ENCODE measurements at places on chromosomes 12 and 14.

- DNase-seq, result peak; percentile 7
These were observed 282.8 kb downstream of the PAWR start for GRCh38 chr12:79407671-79408622.

GRCh38 chr14:54207476-54208462 is 189.0 kb upstream of the CDKN3 start:
- DNase-seq, result no peak

DNA sequence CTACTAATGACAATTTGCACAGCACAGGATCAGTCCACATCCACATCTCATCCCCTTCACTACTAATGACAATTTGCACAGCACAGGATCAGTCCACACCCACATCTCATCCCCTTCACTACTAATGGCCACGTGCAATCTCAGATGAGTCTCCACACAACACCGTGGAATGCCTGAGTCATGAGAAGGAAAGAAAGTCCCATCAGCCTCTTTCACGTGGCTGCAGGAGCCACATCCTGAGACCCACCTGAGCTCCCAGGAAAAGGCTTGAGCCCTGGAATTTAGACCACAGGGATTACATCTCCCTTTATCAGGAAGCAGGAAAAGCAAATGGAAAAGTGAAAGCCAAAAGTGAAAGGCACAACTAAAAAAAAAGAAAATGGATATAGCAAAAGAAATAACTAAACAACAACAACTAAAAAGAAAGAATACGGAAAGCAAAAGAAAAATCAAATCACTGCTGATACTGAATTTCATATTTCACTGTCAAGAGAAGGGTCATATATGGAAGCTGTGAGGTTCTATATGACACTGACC is 1300.5 kb downstream of the TMEM121 start:
- no peak for DNase-seq

- DNase-seq, result no peak
These were observed 43.7 kb upstream of the TMED10 start for GRCh38 chr14:75220156-75220555.

- no peak for DNase-seq
These were observed 54.5 kb upstream of the MAX start for GRCh38 chr14:65156568-65157366.

DNA sequence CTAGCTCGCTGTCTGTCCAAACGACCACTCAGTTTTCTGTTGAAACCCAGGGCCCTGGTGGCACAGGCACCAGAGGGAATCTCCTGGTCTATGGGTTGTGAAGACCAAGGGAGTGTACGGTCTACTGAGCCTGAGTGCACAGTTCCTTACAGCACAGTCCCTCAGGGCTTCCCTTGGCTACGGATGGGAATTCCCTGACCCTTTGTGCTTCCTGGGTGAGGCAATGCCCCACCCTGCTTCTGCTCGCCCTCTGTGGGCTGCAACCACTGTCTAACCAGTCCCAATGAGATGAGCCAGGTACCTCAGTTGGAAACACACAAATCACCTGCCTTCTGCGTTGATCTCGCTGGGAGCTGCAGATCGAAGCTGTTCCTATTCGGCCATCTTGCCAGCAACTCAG is 22.6 kb downstream of the GPHN start:
- DNase-seq, result no peak

- DNase-seq, result no peak
These were observed 168.7 kb upstream of the HIF1A start for GRCh38 chr14:61526405-61527312.

- DNase-seq, result no peak
These were observed 13.1 kb upstream of the CHD4 start for GRCh38 chr12:6620137-6620884.

DNA sequence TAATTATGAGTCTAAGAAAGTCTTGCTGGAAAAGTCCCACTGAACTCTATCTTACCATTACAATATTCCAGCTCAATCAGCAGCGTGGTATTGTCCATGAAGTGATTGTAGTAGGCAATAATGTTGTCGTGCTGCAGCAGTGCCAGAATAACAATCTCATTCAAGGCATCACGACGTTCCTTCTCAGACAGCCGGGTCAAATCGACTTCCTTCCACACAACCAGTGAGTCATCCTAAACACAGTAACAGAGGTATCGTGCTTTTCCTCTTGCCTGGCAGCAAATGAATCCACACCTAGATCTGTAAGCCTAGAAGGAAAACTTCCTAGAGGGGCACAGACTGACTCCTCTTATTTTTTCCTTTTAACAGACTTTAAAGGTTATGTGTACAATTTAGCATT is 2.9 kb downstream of the NEK9 start:
- DNase-seq, result no peak

GRCh38 chr14:103223818-103224352 is 100.6 kb downstream of the TNFAIP2 start:
- DNase-seq, result no peak

GRCh38 chr12:60180298-60180697 is 584.5 kb downstream of the SLC16A7 start:
- no peak for DNase-seq

GRCh38 chr12:65911321-65911720 is 87.0 kb downstream of the HMGA2 start:
- DNase-seq, result no peak

DNA sequence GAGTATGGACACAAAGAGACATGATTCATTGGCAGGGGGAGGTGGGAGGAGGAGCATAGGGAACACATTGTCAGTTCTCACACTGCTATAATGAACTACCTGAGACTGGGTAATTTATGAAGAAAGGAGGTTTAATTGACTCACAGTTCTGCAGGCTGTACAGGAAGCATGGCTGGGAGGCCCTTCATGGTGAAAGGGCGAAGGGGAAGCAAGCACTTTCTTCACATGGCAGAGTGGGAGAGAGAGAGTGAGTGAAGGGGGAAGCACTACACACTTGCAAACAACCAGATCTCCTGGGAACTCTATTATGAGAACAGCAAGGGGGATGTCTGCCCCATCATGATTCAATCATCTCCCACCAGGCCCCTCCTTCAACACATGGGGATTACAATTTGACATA is 391.8 kb downstream of the BMP4 start:
- no peak for DNase-seq

- DNase-seq, result no peak
These were observed 44.4 kb downstream of the SLC8B1 start for GRCh38 chr12:113290506-113290905.

- DNase-seq, result no peak
These were observed 101.4 kb upstream of the RTL1 start for GRCh38 chr14:101004954-101005353.

GRCh38 chr12:100346660-100347059 is 10.2 kb upstream of the SLC17A8 start:
- DNase-seq, result no peak

DNA sequence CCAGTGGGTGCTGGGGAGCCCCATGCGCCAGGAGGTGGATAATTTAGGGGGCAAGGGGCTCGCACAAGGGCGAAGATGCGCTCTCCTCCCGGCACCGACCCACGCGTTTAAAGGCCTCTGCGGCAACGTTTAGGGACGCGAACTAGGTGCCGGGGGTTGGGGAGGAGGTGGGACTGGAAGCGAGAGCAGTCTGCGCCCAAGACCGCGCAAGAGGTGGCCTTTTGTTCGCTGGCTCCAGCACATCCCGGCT is 1.3 kb downstream of the SLC38A1 start:
- DNase-seq, result no peak

GRCh38 chr14:76497550-76498462 is 121.9 kb downstream of the ESRRB start:
- no peak for DNase-seq

Data from putamen (tissue), 1 donor.